ENCODE measurements at places on chromosomes 5 and 9.
A peak's percentile ranks its signal among the peaks of the same experiment; 100 is the strongest.

GRCh38 chr5:124658867-124659557 lies 87.4 kb downstream of the ZNF608 start:
- no peak for DNase-seq

GRCh38 chr9:89365532-89365912 lies 47.2 kb downstream of the SECISBP2 start:
- DNase-seq = no peak

- no peak for DNase-seq
These were observed 129.0 kb upstream of the NFIB start for GRCh38 chr9:14442956-14443355.

- no peak for DNase-seq
These were observed 260.4 kb upstream of the IRX4 start for GRCh38 chr5:2143088-2143487.

GRCh38 chr9:96008502-96009222 lies 133.2 kb downstream of the ERCC6L2 start:
- no peak for DNase-seq

DNA sequence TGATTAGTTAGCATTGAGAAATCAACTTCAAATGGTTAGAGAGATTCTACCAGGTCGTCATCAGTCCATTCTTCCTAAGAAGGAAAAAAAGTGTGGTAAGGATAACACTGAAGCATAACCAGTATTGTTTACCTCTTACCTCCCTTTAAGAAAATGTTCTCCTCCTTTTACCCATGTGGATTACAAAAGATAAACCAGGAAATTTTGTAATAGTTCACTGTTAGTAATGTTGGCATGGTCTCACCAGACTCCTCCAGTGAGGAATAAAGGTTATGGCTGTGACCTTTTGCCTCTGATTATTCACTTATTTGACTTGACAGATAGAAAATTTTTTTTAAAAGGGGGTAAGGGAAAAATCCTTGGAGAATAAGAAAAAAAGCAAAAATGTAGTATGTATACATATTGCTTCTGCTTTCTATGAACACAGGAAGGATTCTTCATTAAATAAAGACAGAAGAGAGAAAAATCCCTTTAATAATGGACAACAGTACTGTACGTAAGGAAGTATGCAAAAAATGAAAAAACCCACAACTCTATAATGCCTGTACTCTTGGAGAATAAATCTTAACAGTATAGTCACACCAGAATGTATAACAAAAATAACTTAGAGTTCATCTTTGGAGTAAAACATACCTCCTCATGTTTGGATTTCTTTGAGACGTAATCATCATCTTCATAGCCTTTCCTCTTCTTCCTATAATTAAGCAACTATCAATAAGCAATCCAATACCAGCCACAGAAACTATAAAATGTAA lies 18.1 kb downstream of the CCNH start:
- DNase-seq = no peak

DNA sequence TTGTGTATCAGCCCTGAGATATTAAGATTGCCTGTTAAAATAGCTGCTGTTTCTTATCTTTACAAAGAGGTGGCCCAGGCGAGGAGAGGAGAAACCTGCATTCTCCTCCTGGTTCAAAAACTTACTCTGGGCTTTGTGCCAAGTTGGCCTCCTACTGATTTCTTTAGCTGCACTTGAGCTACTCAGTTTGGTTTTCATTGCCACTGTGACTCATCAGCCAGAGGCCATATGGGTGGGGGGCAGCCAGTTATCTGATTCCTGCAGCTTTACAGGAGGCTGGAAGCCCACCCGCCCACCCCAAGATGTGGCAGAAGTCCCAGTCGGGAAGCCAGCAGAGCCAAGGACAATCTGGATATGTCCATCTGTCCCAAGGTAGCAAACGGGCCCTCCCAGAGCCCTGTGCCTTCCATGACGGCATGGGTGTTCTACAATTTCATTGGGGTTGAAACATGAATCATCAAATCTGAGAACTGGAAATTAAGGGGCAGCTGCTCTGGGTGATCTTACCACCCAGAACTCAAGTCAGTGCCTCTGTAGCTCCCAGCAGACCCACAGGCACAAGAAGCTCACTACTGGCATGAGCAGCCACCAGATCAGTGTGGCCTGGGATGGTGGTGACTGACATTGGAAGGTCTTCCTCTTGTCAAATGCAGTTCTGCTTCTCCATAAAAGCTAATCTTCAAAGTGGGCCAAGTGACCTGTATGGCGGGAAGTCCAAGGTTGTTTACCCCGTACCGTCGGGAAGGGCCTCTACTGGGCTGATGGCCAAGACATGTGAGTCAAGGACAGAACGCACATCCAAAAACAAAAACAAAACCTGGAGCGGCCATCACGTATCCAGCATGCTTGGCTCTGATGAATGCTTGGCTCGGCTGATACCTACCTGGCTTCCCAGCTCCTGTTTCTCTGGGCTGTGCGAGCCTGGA lies 15.6 kb downstream of the FCN2 start:
- DNase-seq = no peak

GRCh38 chr9:137268538-137269201 lies 8.9 kb upstream of the TOR4A start:
- no peak for DNase-seq

DNA sequence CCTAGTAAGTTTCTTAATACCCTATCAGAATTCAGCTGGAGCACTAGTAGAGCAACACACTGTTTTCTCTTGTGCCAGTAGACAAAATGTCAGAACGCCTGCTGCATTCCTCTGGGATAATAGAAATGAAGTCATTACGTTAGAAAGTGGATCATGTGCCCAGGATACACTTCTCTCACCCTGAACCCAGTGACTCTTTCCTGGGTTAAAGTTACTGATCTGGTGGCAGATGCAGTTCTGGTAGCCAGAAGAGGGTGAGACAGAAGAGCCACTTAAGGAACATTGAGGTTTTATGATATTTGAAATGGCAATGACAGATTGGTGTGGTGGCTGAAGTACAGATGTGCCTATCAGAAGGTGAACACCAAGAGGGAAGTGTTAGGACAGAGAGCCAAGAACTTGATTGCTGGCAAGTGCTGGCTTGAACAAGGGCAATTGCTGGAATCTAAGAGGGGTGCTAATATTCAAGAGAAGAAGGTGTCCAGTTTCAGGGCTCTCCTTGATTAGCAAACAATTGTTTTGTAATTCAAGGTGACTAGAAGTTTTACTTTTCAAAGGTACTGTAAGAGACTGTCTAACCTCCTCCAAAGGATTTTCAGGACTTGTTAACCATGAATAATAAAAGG lies 93.7 kb upstream of the ERBIN start:
- DNase-seq = no peak

DNA sequence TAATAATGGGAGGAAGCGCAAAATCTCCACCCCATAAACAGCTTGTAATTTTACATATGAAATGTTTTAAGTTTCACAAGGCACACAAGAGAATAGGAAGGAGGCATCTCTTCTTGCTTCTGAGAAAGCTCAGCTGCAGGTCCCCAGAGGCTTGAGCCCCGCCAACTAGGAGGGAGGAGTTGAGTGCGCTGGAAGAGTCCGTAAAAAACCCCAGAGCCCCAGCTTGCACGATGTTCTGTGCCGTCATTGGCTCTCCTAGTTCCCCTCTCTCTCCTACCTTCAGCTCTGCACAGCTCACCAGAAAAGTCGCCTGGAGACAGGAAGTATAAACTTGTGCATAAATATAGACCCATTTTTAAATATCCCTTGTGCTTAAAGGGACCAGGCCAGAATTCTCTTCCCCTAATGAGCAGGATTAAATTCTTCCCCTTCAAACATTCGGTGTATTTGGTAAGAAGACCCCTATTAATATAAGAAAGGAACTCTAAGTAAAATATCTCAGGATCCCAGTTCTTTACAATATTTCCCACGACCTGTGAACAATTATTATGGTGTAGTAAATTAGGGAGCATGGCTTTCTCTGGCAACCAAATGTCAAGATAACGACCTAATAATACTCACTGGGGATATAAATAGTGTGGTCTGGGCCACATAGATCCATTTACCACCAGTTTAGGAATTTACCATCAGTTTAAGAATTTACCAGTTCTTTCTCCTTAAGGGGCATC lies 13.7 kb downstream of the GLRX start:
- DNase-seq = peak; percentile 73

GRCh38 chr9:38443597-38443996 lies 19.3 kb upstream of the IGFBPL1 start:
- DNase-seq = no peak

- no peak for DNase-seq
These were observed 109.8 kb upstream of the NMUR2 start for GRCh38 chr5:152514827-152515397.

DNA sequence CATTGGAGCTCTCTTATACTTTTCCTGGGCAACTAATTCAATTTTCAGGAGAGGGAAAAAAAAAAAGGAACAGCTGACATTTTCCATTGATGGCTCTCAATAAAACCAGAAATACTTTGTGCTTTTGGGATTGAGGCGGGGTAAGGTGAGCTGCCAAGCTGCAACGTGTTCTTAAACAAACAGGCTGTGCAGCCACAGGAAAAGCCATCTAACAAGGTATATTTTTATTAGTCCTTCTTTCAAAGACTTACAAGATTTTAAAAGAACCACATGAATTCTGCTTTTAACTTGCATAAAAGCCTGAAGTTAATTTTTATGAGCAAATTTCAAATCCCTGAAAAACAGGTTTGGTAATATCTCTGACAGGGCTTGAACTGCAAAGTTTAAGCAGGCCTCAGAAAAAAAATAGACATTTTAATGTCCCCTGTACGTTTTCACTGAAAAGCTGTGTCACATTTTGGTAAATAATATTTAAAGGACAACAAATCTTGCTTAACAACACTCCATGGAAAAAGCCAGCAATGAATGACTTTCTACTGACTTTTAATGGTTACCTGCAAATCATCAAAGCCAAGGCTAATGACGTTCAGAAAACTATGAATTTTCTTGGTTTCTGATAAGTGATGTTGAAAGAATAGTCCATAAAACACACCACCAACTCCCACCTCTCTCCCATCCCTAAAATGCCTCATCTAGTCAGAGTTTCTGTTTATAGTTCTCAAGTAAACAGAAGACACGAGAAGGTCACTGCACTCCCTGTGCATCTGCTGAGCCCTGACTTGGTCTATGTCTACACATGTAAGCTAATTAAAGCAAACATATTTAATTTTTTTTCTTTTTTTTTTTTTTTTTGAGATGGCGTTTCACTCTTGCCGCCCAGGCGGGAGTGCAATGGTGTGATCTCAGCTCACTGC lies 433.6 kb downstream of the PIK3R1 start:
- no peak for DNase-seq

Data from naive thymus-derived CD8-positive, alpha-beta T cell (primary cell).